ENCODE measurements at places on chromosomes 1 and 21. TPM values are rescaled to one million over a fixed set of nuclear protein-coding genes. Genes with fewer than 3 reads are reported as not detected.

The LRRC38 gene
- total RNA-seq, result not detected

The CLCA2 gene
- not detected for total RNA-seq

The ERRFI1 gene
- total RNA-seq, result 0.22 TPM

DNA sequence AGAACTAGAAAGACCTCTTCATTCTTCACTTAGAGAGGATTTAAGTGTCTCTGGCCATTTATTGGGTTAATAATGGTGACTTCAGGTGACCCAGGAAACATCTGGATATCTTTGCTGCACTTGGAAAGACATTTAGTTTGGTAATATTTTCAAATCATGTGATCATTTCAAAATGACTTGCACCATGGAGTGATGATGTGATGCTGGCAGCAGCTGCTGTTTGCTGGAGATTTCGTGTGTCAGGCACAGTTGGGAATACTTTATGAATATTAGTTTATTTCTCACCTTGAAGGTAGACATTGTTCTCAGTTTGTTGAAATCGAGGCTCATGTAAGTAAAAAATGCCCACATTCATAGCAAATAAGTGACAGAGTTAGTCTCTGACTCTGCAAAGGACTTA, 236.0 kb downstream of the DISC1 start:
- no peak for DNase-seq

- DNase-seq, result no peak
These were observed 19.2 kb upstream of the ID3 start for GRCh38 chr1:23578311-23578996.

The SEMA6C gene
- total RNA-seq, result 3.8 TPM

DNA sequence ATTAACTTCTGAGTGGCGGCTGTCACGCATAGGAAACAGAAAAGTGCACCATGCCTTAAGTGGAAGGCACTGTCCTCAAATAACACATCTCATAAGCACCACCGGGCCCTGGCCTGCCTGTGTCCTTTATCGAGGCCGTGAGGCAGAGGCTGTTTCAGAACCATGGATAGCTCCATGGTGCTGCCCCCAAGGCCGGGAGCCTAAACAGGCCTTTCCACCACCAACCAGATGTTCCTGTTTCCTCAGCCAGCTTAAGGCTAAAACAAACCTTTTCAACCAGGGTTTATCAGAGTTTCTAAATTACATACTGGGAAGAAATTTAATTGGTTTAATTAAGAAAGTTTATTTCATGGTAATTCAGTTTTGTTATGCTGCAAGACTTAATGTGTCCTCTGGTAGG, 114.4 kb downstream of the DMRTA2 start:
- peak; percentile 33 for DNase-seq

The HLX gene
- 0.10 TPM for total RNA-seq

- no peak for DNase-seq
These were observed 143.9 kb downstream of the CLIC6 start for GRCh38 chr21:34812504-34813265.

- DNase-seq, result no peak
These were observed 497.3 kb downstream of the NEGR1 start for GRCh38 chr1:71785000-71785399.

GRCh38 chr1:33459691-33460090, 12.8 kb upstream of the ZSCAN20 start:
- no peak for DNase-seq

GRCh38 chr1:71054281-71054731, 6.7 kb upstream of the PTGER3 start:
- no peak for DNase-seq

DNA sequence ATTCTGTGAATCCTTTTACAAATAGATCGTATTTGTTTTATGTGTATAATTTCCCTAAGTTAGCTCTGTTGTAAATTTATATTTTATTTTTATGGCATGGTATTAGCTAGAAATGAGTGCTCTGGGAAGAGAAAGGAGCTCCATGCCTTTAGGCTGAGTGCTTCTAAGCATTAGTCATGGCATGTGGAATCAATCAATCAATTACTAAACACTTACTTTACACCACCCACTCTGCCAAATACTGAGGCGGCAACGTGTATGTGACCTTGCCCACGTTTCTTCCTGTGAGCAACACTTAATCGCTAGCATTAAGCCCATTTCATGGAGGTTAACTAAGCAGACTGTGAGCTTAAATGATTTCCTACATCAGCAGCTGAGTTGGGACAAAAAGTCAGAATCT, 7.2 kb upstream of the BECN2 start:
- DNase-seq, result no peak

GRCh38 chr1:82214606-82215005, 413.9 kb downstream of the ADGRL2 start:
- DNase-seq, result no peak

DNA sequence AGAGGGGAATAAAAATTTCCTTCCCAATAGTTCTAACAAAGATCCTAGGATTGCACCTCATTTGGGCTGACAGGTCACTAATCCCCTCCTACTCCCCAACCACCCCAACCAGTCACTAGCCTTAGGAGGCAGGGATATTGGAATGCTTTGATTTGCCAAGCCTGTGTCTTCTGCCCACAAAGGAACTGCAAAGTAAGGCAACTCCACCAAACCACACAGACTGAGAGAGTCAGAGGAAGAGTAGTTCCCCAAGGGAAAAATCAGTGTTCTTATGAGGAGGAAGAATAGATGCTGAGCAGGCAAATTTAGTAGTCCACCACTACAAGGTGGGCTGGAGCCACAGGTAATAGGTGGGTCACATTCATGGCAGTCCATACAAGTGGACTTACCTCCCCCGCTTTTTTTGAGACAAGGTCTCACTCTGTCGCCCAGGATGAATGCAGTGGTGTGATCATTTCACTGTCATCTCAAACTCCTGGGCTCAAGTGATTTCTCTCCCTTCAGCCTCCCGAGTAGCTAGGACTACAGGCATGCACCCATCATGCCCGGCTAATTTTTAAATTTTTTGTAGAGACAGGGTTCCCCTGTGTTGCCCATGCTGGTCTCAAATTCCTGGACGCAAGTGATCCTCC, 3.7 kb upstream of the TMEM39B start:
- DNase-seq, result no peak

DNA sequence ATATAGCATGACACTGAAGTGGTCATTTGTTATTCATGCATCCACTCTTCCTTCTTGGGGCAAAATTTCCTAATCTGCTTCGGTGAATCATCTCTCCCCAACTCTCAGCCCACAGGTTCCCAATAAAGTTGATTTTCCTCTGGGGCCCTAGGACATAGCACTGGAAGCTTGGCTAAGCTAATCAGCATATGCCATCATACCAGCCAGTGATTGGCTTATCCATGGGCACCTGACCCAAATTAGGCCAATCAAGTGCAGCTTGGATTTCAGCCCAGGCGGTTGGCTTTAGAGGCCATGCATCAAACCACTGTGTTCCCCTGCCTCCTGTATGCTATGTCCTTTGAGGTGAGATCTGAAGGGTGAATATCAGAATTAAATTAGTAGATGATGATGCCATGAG, 58.9 kb downstream of the C1orf94 start:
- DNase-seq, result no peak

The S100A3 gene
- total RNA-seq, result not detected

- no peak for DNase-seq
These were observed 27.1 kb downstream of the AK2 start for GRCh38 chr1:33009561-33009960.

- no peak for DNase-seq
These were observed 12.9 kb downstream of the PTPN14 start for GRCh38 chr1:214538496-214538895.

The SPAG17 gene
- not detected for total RNA-seq

All from activated CD4-positive, alpha-beta T cell treated with anti-CD3 and anti-CD28 coated beads, Interleukin-2, amount 10 ng/mL, durations not matched to agents 7 days and 5 days (primary cell).